ENCODE measurements at places on chromosomes 16 and 17. TPM values are rescaled to one million over a fixed set of nuclear protein-coding genes. Genes with fewer than 3 reads are reported as not detected.

DNA sequence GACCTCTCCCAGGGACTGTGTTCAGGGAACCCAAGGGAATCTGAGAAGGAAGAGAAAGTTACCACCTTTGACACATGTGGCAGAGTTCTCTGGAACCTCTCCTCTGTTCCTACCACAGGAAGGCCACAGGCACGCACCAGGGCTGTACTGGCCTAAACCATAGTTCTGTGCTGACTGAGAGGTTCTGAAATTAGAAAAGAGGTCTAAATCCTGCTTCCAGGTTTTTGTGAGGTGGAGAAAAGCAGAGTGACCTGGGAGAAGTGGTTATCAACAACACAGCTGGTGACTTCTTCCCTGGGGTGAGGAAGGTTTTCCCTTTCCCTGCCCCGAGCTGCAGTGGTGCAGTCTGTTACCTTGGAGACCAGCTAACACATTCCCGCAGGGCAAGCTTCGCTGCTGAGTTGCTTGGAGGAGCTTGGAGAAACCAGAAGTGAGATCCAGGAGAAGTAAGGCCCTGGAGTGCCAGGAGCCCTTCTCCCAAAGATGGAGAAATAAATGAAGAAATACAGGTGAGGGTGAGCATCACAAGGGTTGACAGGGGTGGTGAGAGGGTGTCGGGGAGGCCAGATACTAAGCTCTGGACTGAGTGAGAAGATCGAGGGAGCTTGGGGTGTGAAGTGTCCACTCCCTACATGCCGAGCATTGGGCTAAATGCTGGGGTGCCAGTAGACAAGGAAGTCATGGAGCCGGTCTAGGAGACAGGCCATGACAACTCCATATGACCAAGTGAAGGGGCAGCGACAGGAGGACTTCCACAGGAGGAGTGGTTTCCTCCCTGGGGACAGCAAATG is at the start of gene VWA3A:
TSS of gene VWA3A (plus strand) at position 399 of the 791 bp plus-strand sequence. CDS start at position 496, 97 bp downstream.
- DNase-seq, result no peak

Gene KRT40
- not detected for total RNA-seq

Gene GNG13
- not detected for total RNA-seq

GRCh38 chr16:75192606-75193264 is 14.2 kb downstream of the CTRB2 start:
- no peak for DNase-seq

Gene IGF2BP1
- not detected for total RNA-seq

Gene TBC1D3H
- total RNA-seq, result not detected

DNA sequence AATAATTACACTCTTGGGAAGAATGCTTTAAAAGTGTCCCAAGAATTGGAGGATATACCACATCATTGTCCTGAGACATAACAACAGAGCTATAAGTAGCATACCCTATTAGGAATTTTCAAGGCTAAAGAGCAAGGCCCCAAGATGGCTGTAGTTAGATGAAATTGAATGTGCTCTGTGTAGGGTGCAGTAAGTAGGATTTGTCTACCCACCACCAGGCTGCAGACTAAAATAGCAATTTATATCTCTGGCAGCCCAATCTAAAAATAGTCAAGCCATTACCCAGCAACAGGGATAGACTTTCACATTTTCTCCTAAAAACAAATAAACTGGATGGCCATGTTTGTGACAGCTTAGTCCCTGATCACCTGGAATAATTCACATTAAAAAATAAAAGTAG is 5.6 kb downstream of the MMD start:
- DNase-seq, result no peak

- no peak for DNase-seq
Measured at GRCh38 chr16:58814348-58814801, 80.3 kb upstream of the GOT2 start.

Gene CLDN6
- not detected for total RNA-seq

GRCh38 chr16:73025151-73025855 is 22.6 kb downstream of the ZFHX3 start:
- no peak for DNase-seq

- DNase-seq, result no peak
Measured at GRCh38 chr17:81522491-81523401, 5.4 kb upstream of the FSCN2 start.

DNA sequence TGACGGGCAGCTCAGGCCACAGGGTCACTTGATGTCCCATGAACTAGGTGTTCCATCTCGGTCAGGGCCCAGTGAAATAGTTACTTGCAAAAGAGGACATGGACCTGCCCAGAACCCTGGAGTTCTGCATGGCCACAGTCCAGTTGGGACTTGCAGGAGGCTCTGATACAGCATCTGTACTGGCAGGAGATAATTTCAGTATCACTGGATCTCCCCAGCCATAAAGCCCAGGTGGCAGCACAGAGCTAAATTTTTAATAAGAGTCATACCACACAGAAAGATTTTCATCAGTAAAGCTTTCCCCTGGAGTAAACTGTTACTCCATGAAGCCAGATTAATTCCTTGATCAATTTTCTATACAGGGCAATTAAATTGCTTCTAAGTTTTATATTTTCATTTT is 18.0 kb upstream of the SLC16A5 start:
- DNase-seq, result no peak

DNA sequence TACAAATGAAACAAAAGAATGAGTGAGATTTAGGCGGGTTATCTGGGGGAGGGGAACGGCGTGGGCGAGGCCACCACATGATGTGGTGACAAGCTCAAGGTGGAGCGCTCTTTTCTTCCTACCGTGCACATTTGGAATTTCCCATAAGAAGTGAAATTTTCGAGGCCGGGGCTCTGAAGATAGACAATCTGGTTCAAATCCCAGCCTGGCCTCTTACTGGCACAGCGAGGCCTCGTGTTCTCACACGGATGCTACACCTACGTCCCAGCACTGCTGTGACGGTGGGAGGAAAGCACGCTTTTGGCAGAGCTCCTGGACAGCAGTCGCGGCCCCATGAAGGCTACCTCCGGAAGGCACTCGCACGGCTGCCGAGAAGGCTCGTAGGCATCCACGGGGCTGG is 25.2 kb downstream of the ZDHHC7 start:
- DNase-seq, result no peak

Gene SLC12A3
- not detected for total RNA-seq

DNA sequence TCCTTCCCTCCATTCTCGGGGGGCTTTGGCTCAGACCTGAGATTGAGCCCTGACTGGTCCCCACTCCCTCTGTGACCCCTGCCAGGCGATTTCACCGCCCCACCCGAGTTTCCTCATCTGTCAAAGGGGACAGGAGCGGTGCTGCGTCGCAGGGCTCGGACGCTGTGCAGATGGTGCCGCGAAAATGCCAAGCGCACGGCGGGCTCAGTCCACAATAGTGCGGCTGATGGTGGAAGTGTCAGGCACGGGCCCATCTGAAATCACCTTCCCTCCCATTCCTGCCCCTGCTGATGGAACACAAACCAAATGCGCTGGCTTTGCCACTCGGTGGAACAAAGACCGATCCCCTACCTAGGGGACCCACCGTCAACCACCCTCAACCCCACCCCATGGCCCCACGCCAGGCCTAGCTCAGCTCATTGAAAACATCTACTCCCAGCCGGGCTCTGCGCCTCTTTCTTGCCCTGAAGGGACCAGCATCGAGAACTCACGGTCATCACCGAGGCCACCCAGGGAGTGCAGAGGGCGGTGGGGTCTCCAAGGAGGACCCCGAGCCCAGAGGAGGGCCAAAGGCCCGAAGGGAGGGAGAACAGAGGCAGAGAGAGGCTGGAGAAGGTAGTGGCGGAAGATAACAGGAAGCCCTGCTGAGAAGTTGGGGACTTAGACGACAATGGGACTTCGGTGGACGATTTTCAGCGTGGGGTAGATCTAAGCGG is 1.4 kb downstream of the CARHSP1 start:
- no peak for DNase-seq

Gene NPTX1
- 0.49 TPM for total RNA-seq

Gene FOXO3B
- 13.3 TPM for total RNA-seq

DNA sequence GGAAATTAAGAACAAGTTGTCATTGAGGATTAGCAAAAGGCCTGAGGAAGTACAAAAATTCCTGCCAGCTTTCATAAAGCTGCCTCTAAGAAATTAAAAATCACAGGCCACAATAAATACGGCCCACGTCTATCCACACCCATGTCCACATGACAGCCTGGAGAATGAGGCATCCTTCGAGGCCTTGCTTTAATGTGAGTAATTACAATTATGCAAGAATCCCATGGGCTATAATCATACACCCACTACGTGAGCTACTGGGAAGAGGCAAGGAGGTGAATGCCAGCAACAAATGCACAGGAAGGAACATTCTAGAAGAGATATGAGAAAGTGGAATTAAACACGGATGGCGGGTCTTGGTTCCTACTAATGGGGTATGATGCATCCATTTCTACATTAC is 65.4 kb upstream of the ZFHX3 start:
- DNase-seq, result no peak

DNA sequence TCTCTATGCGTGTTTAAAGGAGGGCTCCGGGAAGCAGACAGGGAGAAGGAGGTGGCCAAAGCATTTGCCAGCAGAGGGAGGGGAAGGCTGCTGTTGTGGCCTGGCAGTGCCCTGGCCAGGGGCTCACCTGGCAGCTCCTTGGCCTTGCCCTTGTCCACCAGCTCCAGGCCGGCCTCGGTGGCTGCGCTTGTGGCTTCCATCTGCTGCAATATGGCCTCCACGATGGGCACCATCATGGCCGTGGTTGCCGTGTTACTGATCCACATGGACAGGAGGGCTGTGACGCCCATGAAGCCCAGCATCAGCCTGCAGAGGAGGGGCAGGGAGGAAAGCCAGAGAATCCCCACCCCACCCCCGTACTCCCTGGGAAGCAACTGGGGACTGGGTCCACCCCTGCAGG is 9.4 kb downstream of the SLC13A5 start:
- DNase-seq, result no peak

Gene ITPRIPL2
- 71.2 TPM for total RNA-seq

DNA sequence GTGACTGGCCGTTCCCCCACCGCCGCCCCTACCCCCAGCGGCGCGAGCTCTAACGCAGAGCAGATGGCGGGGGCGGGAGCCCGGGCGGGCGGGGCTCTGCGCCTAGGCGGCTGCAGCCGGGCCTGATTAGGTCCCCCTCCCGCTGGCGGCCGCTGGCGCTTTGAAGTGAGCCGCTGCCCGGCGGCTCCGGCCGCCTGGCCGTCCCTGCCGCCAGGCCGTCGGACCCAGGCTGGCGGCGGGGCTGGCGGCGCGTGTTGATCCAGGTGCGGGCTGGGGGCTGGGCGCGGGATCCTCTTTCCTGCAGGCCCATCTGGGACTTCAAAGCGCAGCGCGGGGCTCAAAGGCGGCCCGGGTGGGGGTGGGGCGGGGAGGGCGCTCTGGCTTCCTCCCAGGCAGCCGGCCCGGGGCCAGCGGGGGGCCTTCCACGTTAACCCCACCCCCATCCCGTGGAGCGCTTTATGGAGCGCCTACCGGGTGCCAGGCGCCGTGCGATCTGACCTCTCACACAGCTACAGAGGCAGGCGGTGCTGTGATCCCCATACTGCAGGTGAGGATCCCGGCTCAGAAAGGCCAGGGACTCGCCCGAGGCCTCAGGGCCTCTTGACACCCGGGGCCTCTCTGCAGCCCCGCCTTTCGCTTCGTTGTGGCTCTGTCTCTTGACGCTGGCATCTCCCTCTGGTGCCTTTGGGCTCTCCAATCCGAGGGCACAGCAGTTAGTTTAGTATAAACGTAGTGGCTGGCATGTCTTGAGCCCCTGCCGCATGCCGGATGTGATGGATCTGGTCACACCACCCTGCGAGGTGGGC is 80.0 kb upstream of the NKD1 start:
- DNase-seq, result no peak

DNA sequence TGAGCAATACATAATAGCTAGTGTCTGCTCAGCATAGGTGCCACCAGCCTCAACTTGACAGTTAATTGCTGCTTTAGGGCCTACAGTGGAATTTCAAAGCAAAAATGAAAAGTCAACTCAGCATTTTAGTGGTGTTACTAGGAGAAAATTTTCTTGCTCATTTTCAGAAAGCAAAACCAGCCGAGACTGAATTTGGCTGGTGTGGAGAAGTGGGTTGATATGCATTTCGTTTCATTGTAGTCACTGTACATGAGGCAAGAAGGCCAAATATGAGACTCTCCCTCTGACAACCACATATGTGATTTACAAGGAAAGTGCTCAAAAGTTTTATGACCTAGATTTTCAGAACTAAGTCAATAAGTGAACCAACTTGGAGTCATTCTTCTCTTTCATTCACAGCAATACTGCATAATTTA is 54.0 kb downstream of the DUSP14 start:
- DNase-seq, result no peak

Gene CDH8
- 0.98 TPM for total RNA-seq

GRCh38 chr17:12472252-12473173 is 193.2 kb upstream of the MYOCD start:
- no peak for DNase-seq

DNA sequence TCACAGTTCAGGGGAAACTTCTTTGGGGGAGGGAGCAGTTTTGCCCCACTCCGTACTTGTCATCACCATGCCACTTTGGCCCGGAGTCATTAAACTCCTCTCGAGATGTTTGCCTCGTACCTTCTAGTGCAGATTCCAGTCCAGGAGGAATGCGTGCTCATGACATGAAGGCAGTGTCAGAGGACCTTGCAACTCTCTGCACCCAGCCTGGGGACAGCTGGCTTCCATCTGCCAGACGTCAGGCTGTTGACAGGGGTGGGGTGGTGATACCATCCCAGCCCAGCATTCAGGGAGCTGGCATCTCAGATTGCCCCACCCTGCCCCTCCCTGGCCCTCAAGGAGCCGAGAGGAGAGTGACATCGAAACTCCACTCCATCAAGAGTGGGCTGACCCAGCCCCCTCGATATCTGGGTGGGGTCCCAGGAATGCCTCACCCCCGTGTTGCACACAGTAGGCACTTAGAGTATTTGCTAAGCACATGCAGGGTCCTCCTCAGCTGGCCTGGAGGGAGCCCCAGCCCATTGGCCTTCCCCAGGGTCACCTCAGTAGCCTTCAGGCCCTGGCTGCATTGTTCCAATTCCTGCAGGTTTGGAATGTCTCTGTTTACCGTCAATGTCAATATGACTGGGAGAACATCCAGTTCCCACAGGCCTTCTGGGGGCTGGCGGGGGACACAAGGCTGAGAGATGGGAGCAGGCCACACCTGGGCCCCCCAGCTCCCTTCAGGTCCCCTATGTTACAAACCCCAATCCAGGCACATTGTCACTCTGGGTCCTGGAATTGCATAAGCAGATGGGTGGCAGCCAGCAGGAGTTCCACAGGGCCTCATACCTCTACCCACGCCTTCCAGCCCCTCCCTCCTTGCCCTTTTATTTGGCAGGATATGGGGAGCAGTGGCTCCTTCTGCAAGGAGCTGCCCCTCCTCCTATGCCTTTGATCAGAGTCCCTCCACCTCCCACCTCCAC is 21.3 kb upstream of the EMP2 start:
- no peak for DNase-seq

DNA sequence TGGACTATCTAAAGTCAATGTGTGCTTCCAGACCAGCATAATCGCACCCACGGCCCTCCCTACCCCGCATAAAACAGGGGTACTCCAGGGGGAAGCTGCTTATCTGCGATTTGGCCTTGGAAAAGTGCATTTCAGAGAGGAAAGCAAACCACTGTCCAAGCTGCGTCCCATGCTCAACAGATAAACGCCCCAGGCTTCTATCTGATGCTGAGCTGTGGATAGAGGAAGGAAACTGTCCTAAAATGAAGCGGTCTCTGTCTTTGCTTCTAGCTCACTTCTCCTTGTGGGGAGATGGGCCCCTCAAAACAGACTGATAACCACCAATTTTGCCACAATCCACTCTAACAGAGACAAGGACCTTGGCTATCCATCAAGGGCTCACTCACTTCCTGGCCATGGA is 160.5 kb upstream of the TNRC6C start:
- DNase-seq, result no peak

Measured in vagina (tissue), 2 donors.